ENCODE measurements at places on chromosomes 6 and 20. TPM values are rescaled to one million over a fixed set of nuclear protein-coding genes. Genes with fewer than 3 reads are reported as not detected.

Gene RBM24
- 16.6 TPM for polyA plus RNA-seq

GRCh38 chr6:147787417-147787816, 278.9 kb downstream of the SAMD5 start:
- peak; percentile 36 for DNase-seq

DNA sequence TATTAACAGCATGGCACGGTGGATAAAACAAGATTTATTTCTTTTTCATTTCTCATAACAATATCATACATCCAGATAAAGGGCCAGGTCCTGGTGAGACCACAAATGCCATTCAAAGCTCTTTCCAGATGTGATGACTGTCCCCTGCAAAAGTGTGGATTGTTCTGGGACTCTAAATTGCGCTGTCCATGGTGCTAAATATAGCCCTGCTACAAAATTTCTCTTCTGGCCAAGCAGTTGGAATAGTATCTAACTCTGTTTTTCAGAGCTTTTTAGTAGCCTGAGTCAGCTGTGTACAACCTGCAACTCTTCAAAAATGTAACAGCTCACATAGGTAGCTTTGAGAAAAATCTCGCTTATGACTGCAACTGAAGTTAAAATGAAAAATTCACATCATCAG, 115.8 kb downstream of the MANEA start:
- DNase-seq: no peak

DNA sequence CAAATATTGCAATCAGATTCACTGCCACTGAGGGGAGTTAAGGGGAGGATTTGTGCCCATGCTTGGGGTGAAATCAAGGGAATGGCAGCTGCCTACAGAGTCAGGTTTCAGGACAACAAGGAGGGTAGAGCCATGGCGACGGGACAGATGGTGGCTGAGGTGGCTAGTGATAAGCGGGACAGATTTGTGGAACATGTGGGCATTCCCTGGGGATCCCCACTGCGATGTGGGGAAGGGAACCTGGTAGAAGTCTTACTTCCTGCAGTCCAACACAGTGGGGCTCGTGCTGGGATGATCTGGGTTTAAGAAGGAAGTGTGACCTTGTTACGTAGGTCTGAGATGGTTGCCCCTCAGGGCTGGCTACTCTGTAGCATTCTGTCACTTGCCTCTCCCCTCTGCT, 292.0 kb upstream of the JARID2 start:
- no peak for DNase-seq

- DNase-seq: peak; percentile 67
These were observed 445.9 kb upstream of the JARID2 start for GRCh38 chr6:14799928-14800327.

DNA sequence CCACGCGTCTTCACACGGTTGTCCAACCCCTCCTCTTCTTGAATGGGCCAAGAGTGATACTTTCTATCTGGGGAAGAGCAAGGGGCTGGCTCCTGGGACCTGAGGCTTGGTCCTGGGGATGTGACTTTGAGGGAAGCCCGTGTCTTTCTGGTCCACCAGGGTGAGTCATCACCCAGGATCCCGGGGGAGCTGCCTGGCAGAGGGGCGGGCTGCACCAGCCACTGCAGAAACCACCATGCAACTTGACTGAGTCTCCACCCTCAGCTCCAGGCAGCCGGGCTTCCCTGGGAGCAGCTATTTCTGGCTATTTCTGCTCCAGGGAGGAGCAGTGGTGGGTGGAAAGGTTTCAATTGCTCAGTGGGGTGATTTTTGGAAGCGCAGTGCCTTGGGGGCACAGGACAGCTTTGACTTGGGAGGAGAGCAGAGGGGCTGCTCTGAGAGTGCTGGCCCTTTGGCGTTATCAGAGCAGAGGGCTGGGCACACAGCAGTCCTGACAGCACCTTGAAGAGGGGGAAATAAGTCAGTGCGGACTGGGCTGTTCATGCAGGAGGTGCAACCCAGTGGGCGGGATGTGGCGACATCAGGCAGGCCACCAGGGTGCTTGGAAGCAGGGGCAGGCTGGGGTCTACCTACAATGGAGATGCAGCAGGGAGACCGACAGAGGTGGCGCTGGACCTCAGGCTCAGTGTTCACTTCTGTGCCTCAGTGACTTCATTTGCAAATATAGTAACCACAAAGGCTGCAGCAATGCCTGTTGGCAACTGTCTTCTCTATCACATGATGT, 45.1 kb upstream of the FAM83D start:
- DNase-seq: no peak

GRCh38 chr6:149111556-149112115, 205.9 kb upstream of the TAB2 start:
- DNase-seq: no peak

Gene CCM2L
- polyA plus RNA-seq: 6.7 TPM

Gene PRND
- not detected for polyA plus RNA-seq
